ENCODE measurements at places on chromosomes 2 and 18.

DNA sequence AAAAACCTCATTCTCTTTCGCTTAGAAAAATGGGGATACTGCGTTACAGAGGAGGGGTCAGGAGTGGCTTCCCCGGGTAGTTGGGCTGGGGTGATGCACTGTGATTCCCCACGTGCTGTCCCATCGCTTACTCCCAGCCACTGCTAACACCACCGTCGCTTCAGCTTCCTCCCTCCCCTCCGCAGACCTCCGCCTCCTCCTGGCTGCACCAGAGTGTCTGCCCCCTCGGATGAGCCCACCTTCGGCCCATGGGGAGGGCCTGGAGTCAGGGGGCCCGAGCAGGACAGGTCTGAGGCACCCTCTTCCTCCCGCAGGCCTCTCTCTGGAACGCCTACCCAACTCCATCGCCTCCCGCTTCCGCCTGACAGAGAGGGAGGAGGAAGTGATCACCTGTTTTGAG lies 59.1 kb upstream of the MCFD2 start:
- DNase-seq: no peak

GRCh38 chr2:182463760-182464159 lies 36.9 kb upstream of the PDE1A start:
- no peak for DNase-seq

- no peak for DNase-seq
These were observed 29.6 kb upstream of the LPIN1 start for GRCh38 chr2:11716689-11717321.

DNA sequence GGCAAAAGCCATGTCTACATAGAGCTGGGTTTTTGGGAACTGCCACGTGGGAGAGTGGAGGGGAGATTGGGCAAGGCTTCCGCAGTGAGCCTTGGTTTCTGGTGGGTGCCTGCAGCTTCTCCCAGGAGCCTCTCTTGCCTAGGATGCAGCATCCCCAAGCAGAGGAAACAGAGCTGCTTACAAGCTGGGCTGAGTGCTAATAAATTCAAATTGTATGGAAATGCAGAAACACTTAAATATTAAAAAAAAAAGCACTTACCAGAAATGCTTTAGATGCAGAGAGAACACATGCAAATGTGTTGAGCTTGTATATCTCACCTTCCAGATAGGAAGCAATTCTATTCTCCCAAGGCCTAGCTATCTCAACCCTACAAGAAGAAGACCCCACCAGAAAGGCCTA lies 96.0 kb upstream of the ST3GAL5 start:
- no peak for DNase-seq

DNA sequence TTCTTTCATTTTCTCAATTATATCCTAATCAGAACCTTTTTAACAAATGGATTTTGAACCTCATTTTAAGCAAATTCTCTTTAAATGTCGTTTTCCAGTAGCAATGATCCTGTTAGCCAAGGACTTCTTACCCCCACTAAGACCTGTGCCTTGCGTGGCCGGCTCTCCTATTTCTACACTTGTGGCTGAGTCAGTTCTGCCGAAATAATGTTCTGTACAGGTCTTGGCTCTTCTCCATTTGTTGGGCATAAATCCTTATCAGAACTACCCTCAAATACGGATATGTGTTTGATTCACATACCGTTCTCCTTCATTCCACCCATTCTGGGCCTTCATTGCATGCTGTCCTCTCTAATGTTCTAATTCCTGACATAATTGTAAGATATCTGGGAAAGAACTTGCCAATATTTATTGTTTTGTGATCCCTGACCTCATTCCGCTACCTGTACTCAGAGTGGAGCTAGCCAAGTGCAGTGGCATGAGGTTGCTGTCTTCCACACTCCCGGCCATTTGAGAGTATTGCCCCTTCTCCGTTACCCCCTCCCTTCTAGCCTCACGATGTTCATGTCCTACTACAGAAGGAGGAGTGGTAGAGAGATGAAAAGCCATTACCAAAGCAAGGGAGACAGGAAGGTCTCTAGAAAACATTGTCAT lies 78.7 kb downstream of the MYOM1 start:
- DNase-seq: no peak

DNA sequence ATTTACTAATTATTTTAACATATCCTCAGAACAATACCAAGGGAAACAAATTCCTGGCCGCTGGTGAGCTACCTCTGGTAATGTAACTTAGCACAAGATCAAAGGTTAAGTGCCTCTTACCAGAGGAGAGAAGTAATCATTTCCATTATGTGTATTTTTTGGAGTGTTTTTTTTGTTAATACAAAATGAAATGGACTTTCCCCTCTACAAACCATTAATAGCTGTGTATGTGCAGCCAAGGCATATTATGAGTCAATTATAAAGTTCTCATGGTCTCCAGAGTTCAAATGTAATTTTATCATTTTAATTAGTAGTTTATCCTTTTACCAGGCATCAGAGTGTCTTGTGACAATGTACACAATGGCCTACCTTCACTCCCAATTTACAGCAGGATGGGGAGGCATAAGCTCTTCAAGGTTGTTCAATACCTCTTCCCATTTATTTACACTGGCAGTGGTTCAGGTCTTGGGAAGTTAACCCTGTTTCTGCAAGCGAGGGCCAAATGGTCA lies 242.2 kb downstream of the TGIF1 start:
- DNase-seq: no peak

Measured in activated gamma-delta T cell (primary cell).